ENCODE measurements at places on chromosomes 11 and 22.

DNA sequence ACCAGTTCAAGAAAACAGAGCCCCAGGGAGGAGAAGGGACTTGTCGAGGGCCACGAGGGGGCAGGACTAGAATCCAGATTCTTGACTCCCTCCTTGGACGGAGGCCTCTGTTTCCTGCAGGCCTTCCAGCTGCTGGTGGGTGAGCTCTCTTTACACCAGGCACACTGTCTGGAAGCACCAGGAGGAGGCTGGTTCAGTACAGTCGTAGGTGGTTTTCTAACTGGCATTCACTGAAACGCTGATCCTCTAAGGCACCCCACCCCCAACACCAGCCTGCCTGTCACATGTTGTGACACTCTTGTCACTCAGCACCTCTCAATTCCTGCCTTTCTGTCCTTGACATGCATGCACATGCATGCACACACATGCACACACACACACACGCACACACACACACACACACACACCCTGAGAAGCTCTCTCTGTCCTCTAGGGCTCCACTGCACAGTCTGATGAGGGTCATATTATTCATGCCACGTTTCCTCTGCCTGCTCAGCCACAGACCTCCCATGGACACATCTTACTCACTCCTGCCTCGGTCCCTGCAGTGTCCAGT, 751 bp downstream of the MS4A10 start:
- DNase-seq: no peak

- DNase-seq: no peak
Measured at GRCh38 chr11:118843565-118843964, 40.1 kb upstream of the CXCR5 start.

- no peak for DNase-seq
Measured at GRCh38 chr11:120343429-120343828, 7.2 kb downstream of the ARHGEF12 start.

GRCh38 chr11:84899740-84900139, 727.4 kb downstream of the DLG2 start:
- no peak for DNase-seq

DNA sequence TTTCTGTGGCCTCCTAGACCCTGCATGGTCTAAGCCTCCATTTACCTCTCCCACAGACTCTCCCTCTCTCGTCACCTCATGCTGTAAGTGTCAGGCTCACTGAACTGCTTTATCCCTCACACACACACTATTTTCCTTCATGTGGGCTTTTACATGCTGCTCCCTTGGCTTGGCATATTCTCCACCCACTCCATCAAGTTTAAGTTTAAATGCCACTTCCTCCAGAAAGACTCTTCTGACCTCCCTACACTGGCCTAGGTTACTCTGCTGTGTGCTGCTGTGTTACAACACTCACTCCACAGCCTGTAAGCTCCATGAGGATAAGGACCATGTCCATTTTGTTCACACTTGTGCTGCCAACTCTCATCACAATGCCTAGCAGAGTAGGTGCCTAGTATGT, 2.5 kb downstream of the DCHS1 start:
- DNase-seq: no peak

- no peak for DNase-seq
Measured at GRCh38 chr11:124633355-124633754, 10.7 kb downstream of the TBRG1 start.

- no peak for DNase-seq
Measured at GRCh38 chr11:111378861-111379601, at the start of gene POU2AF1. TSS of gene POU2AF1 (minus strand) at chr11:111379275. CDS start at chr11:111379177, 98 bp downstream.

DNA sequence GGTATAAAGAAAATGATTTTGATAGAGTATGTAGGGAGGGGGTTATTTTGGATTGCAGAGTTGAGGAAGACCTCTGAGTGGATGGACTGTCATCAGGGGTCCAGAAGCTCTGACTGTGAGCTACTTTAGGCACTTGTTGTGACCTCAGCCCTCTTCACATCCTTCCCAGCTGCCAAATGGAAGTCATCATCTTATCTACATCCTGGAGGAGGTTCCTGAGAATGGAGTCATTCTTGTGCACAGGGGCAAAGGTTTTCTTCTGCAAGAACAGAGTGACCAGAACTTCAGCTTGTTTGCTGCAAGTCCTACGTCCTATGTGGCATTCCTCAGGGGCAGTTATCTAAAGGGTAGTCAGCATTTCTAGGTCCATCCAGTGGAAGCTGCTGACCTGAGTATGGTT, 393.8 kb downstream of the AASDHPPT start:
- DNase-seq: no peak

GRCh38 chr22:40898850-40899357, 37.0 kb upstream of the DNAJB7 start:
- DNase-seq: no peak

DNA sequence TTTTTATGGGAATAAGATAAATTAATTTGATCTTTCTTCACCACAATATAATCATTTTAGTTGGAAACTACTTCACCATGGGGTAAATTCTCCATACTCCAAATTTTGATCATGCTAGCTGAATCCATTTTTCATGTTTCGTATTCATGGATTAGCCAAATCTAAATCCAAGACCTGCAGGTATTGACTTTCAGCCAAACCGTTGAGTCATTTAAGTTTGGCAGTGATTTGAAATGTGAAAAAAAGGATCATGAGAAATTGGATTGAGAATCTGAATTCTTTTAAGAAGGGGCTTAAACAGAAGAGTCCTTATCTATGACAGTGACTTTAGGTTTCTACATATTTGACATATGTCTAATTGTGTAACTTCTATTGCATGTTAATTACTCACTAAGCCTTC, 5.3 kb downstream of the GAS2 start:
- no peak for DNase-seq

DNA sequence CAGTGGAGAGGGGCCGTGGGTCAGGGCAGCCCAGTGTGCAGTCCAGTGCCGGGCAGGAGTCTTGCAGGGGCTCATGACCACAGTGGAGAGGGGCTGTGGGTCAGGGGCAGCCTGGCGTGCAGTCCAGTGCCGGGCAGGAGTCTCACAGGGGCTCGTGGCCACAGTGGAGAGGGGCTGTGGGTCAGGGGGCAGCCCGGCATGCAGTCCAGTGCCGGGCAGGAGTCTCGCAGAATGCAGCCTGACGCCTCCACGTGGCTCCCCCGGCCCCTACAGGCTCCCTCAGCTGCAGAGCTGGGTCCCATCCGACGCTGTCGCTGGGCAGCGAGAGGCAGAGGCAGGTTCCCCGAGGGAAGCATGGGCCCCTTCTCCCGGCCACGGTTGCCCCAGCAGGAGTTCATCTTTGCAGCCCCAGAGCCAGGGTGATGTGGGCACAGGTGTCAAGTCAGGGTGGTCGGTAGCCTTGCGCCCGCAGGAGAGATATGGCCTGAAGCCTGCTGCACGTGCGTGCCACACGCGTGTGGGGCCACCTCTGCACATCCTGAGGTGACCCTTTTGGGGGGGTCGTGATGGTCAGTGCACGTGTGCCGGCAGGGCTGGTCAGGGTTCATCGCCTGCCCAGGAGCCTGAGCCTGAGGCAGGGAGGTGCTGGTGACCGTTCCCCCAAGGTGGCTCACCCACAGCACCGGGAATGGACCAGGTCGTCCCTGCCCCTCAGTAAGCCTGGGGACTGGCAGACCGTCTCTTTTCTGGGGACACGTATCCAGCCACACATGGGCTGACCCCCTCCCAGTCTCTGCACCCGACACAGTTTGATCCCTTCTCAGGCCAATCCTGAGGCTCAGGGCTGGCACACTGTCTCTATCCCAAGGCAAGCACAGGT, 2.9 kb downstream of the IFITM5 start:
- no peak for DNase-seq

DNA sequence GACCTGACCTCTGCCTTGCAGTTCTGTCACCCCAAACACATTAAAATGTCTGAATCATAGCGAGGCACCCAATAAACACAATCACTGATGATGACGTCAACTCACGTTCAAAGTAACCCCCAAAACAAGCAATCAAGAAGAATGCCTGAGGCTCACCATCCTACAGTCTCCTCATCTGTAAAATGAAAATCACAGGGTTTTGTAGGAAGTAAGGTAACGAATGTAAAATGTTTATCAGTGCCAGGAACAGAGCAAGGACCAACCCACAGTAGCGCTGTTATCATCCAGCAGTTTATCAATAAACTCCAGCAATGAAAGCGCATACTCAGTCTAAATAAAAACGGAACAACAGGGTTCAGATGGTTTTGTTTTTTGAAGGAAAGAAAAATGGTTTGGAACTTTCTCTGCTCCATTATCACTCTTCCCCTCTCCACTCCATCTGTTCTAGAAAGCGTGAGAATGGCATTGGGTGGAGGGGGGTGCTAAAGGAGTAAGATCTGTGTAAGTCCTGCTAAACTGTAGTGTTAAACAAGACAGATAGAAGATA, 110.5 kb downstream of the MICAL3 start:
- DNase-seq: no peak

GRCh38 chr22:41696703-41697102, 2.6 kb upstream of the MEI1 start:
- no peak for DNase-seq

DNA sequence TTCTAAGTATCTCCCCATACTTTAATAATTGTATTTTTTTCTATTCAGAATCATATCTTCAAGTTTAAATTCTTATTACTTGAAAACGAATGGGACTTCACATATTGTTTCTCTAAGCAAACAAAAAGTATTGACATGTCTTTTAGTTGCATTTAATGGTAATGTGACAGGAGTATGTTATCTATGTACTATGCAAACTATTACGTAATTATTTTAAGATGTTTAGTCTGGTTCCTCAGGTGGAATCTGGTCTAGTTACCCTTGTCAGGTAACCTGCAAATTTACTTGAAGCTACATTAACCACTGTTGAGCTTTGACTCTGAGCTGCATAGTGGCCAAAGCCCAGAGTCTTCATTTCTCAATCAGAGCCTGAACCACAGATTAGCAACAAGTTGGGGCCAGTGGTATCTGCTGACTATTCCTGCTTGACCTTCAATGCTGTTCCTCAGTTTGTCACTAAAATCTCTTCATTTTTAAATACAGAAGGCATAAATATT, 110.6 kb downstream of the ATM start:
- no peak for DNase-seq

- DNase-seq: no peak
Measured at GRCh38 chr22:29313576-29314466, 1.7 kb downstream of the RASL10A start.

- no peak for DNase-seq
Measured at GRCh38 chr22:36687516-36687915, 16.0 kb downstream of the CACNG2 start.

DNA sequence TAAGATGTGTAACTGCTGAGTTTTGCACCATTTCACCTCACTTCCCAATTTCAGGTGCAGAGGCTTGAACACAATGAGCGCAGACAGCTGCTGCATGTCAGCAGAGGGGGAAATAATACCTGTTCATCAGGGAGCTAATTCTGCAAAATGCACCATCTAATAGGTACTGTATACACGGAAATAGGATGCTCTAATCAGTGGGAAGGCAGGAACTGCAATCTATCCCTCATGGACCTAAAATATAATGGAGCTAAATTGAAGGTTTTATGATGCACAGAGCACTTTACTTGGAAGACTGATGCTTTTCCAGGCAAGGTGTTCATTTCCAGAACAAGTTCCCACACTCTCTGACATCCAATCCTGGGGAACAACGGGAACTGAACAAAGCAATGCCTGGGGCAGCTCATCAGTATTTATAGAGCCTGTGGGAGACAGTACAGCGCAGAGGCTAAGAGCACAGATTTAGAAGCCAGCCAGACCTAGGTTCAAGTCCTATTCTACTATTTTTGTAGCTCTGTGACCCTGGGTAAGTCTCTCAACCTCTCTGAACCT, 78.5 kb downstream of the TENM4 start:
- DNase-seq: no peak
